ENCODE measurements at places on chromosomes 1 and 21.
A peak's percentile ranks its signal among the peaks of the same experiment; 100 is the strongest.

DNA sequence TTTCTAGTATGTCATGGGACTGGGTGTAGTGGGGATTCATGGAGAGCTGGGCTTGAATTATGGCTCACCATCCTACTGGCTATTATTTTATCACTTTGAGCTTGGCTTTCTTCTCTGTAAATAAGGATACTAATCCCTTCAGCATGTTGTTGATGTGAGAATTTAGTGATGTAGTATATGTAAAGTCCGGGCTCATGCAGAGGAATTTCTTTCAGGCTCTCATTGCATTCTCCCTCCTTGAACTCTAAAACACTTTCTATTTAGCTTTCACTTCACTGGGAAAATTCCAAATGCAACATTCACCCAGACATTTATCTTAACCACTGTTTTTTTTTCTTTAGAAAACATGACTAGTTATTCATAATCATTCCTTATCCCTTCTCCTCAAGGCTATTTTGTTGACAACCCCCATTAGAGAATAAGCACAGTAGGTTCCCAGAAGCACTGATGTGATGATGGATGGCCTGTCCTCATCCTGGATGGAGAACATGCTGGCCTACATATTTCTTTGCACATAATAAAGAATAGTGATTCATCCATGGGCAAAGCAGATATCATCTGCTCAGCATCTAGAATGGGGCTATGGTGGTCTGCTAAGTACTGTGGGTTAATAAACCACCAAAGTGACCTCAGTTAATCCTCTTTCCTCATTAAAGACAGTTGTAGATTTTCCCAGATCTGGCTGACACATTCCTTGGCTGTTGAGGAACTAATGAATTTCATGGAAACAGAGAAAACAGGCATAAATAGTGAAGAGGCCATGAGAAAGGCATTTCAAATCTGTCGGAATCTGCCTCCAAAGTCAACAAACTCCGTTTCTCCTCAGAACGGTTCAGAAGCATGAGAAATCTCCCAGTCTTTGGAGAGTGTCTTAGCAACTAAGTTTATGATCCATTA, 68.0 kb upstream of the CYP2J2 start:
- DNase-seq, result no peak

DNA sequence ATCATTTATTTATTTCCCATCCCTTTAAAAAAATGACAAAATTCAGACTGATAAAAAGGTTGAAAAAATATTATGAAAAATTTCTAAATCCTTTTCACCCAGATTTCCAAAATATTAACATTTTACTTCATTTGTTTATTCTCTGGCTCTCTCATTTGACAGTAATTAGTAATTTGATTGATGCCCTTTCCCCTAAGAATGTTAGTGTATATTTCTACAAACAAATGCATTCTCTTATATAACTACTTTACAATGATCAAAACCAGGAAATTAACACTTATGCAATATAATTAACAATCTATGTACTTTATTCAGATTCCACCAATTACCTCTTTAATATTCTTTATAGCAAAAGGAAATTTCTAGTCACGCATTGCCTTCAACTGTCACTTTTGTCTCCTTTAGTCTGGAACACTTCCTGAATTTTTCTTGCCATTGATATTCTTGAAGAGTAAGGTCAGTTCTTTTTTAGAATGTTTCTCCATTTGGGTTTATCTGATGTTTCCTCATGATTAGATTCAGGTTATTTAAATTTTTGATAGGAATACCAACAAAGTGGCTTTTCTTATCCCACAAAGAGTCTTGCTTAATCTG, 3.9 kb downstream of the CD53 start:
- no peak for DNase-seq

DNA sequence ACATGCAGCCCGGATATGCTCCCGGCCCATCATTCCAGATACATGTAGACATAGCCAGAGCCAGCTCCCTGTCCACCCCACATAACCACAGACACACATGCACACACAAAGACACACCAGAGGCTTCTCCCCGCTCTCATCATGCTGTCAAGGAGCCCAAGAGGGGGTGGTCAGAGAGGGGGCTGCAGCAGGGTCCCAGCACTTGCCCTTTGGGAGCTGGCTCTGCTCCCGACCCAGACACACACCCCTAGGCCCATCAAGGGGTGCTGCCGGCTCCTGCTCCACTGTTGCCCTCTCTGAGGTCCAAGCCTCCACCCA, 2.6 kb downstream of the PTAFR start:
- no peak for DNase-seq

DNA sequence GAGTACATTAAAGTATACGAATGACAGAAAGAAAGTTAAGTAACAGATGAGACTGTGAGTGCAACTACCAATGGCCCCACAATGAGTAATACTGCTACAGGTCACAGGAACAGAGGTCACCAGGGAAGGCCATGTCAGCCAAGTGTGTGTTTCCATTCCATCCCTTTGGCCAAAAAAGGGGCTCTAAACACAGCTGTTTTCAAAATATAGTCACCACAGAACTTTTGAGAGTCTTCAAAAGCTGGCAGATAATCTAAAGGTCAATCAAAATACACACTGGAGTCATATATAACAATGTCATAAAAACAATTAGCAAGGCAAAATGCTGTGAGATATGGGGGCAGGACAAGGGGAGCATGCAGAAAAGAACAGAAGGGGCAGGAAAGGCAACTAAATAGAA, 10.2 kb downstream of the USP24 start:
- DNase-seq, result no peak

- no peak for DNase-seq
These were observed 52.7 kb downstream of the TEX35 start for GRCh38 chr1:178565586-178565985.

- no peak for DNase-seq
These were observed 36.2 kb upstream of the C1QA start for GRCh38 chr1:22600071-22600816.

DNA sequence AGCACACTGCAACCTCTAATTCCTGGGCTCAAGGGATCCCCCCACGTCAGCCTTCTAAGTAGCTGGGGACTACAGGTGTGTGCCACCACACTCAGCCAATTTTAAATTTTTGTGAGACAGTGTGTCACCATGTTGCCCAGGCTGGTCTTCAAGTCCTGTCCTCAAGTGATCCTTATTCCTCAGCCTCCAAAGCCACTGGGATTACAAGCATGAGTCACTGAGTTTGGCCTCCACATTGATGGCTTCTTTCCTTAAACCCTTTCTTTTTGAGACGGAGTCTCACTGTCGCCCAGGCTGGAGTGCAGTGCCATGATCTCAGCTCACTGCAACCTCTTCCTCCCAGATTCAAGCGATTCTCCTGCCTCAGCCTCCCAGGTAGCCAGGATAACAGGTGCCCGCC, 7.6 kb downstream of the KPNA6 start:
- no peak for DNase-seq

GRCh38 chr1:52142220-52143183, 613 bp downstream of the ZFYVE9 start:
- DNase-seq, result peak; percentile 61

DNA sequence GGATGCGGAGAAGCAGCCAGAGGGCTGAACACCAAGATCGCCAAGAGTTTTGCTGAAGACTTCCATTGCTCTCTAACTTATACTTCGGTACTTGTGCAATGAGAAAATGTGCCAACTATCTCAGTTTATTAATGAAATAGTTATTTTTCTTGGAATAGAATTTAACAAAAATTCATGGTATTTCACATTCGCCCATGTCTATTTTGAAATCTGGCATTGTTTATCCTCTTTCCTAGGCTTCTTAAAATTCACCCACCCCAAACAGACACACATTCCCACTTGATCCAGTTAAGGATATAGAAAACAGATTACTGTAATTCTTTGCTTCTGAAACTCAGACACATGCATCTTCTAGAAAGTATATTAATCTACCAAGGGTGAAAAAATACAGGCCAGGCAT, 56.3 kb upstream of the ADAMTS5 start:
- no peak for DNase-seq

- no peak for DNase-seq
These were observed 14.7 kb downstream of the CASQ2 start for GRCh38 chr1:115753830-115754229.

- no peak for DNase-seq
These were observed 12.6 kb downstream of the TRIM11 start for GRCh38 chr1:228393811-228394570.

Measured in stimulated activated naive CD4-positive, alpha-beta T cell (primary cell).